ENCODE measurements at places on chromosomes 2 and 18. TPM values are rescaled to one million over a fixed set of nuclear protein-coding genes. Genes with fewer than 3 reads are reported as not detected.

Gene NT5C1B
- total RNA-seq: not detected

Gene APLF
- total RNA-seq: 7.0 TPM

Gene WNT6
- total RNA-seq: not detected

Gene LHCGR
- total RNA-seq: not detected

Gene RPL31
- total RNA-seq: 2,106 TPM

Gene POTEJ
- total RNA-seq: not detected

Gene INHA
- total RNA-seq: 0.46 TPM

Gene SLC38A11
- 0.55 TPM for total RNA-seq

Gene RGPD3
- total RNA-seq: 0.09 TPM

Gene TOGARAM2
- total RNA-seq: 0.14 TPM

Gene TUBA3E
- total RNA-seq: not detected

Gene NDUFV2
- 102 TPM for total RNA-seq

Gene ATF2
- 35.8 TPM for total RNA-seq

Gene APCDD1
- total RNA-seq: 0.09 TPM

Gene MAP2
- total RNA-seq: 0.71 TPM

Gene CD226
- 0.85 TPM for total RNA-seq

Gene DPY30
- 38.7 TPM for total RNA-seq

Gene SERPINB4
- total RNA-seq: 0.14 TPM

Gene CFAP65
- not detected for total RNA-seq

Gene SCYGR2
- total RNA-seq: not detected

Gene TWIST2
- 45.2 TPM for total RNA-seq

Gene CCDC178
- total RNA-seq: 0.28 TPM

Gene ZFP36L2
- total RNA-seq: 5.5 TPM

Gene M1AP
- total RNA-seq: not detected

Gene BMP10
- not detected for total RNA-seq

Gene HRH4
- total RNA-seq: under 0.01 TPM

Gene PDE11A
- total RNA-seq: under 0.01 TPM

Gene ARHGEF33
- 0.74 TPM for total RNA-seq

Gene RIT2
- not detected for total RNA-seq

Gene CNDP1
- not detected for total RNA-seq

Gene CABYR
- total RNA-seq: 3.6 TPM

Gene PAX8
- 0.14 TPM for total RNA-seq

Gene FNDC4
- total RNA-seq: 11.9 TPM

Gene GALNT13
- 17.2 TPM for total RNA-seq

Gene TSGA10
- 3.4 TPM for total RNA-seq

Gene SPATA3
- not detected for total RNA-seq

Gene SLC14A1
- 27.6 TPM for total RNA-seq

Gene IDH1
- 357 TPM for total RNA-seq

Gene ALS2
- 30.0 TPM for total RNA-seq

Gene SERPINB13
- total RNA-seq: not detected

Gene HNRNPLL
- 35.7 TPM for total RNA-seq

Gene CASP8
- total RNA-seq: 21.5 TPM

Gene REG1A
- not detected for total RNA-seq

All from smooth muscle cell of bladder (primary cell).